Caco-2 (cell line): ENCODE measurements at places on chromosomes 6 and 20. TPM values are rescaled to one million over a fixed set of nuclear protein-coding genes. Genes with fewer than 3 reads are reported as not detected.

Gene DEF6
- 5.6 and 5.7 TPM in 2 replicates for total RNA-seq

DNA sequence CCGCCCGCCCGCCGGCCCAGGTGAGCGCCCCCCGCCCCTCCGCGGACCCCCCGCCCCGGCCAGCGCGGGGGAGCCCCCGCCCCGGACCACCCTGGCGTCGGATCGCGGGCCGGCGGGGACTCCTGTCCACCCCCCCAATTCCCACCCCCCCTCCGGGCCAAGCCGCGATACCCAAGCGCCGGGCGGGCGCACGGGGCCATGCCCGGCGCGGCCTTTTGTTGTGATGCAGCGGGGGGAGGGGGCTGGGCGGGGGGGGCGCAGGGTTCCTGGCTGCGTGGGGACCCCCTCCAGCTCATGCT is 245 bp downstream of the SRC start:
- H3K4me1 ChIP-seq: peaks cover 50% of the 10 kb centered on the region
- H3K4me3 ChIP-seq: no peak overlapping the region
- no peak overlapping the region for H3K27ac ChIP-seq
- H3K36me3 ChIP-seq: peaks cover 9% of the 10 kb centered on the region
- H3K27me3 ChIP-seq: no peaks in the 10 kb centered on the region
- DNase-seq: no peak

DNA sequence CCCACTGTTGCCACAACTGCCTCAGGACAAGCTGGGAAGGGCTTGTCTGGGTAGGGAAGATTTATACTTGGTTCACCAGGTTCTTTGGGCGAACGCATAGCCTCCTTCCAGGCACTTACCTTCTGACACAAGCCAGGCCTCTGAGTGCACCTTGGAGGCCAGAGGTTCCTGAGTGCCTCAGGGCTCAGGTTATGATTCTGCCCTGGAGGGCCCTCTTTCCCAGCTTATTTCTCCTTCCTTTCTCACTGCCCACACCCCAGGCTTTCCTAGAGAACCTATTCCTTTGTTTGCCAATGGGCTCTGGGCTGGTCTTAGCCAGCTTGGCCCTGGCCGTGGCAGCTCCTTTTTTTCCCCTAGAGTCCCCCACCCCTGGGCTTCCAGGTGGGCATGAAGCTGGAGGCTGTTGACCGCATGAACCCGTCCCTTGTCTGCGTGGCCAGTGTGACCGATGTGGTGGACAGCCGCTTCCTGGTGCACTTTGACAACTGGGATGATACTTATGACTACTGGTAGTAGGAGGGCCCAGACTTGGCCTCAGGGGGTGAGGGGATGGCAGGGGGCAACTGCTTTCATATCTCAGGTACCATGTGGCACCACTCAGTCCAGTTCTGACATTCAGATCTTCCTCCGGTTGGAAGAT is 25.0 kb downstream of the L3MBTL1 start:
- peaks cover 13% of the 10 kb centered on the region; the same call in 1 of the 2 replicates for H3K4me1 ChIP-seq
- DNase-seq: no peak
- no peak overlapping the region for H3K4me3 ChIP-seq
- no peak overlapping the region for H3K27ac ChIP-seq

DNA sequence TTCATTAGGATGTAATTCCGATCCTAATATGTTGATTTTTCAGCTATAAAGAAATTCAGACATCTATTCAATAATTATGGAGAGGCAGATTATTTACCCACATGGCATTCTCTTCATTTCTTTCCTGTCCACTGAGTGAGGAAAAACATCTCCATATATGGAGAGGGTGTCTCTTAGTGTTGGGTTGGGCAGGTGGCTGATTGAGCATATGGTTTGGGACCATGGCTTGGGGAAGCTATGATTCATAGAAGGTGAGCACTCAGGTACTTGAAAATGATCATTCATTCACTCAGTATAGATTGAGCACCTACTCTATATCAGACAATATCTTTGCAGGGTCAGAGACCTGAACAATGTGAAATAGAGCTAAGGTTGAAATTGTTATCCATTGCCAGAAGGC is 41.3 kb upstream of the IL20RA start:
- no peaks in the 10 kb centered on the region for H3K4me1 ChIP-seq
- no peaks in the 10 kb centered on the region for H3K36me3 ChIP-seq
- no peak for DNase-seq
- H3K27ac ChIP-seq: no peak overlapping the region
- H3K27me3 ChIP-seq: no peaks in the 10 kb centered on the region

DNA sequence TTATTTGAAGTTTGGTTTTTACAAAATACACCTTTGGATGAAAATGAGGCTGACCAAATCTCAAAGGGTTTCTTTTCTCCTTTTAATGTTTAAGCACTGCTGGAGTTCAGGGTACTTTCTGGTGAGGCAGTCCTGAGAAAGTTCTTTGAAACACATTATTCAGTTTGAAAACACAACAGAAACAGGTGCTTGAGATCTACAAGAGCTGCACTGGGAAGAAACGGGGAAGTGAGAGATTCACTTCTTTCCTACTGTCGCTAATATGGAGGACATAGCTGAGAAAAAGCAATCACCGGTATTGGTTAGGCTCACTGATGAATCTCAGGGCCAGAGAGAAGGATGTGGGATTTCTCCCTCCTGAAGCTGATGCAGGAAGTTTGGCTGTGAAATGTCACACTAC is 22.9 kb upstream of the TMEM170B start:
- no peaks in the 10 kb centered on the region for H3K27me3 ChIP-seq
- DNase-seq: no peak
- H3K36me3 ChIP-seq: no peaks in the 10 kb centered on the region
- no peaks in the 10 kb centered on the region for H3K4me1 ChIP-seq

Gene PLTP
- 39.6 and 42.6 TPM in 2 replicates for total RNA-seq

DNA sequence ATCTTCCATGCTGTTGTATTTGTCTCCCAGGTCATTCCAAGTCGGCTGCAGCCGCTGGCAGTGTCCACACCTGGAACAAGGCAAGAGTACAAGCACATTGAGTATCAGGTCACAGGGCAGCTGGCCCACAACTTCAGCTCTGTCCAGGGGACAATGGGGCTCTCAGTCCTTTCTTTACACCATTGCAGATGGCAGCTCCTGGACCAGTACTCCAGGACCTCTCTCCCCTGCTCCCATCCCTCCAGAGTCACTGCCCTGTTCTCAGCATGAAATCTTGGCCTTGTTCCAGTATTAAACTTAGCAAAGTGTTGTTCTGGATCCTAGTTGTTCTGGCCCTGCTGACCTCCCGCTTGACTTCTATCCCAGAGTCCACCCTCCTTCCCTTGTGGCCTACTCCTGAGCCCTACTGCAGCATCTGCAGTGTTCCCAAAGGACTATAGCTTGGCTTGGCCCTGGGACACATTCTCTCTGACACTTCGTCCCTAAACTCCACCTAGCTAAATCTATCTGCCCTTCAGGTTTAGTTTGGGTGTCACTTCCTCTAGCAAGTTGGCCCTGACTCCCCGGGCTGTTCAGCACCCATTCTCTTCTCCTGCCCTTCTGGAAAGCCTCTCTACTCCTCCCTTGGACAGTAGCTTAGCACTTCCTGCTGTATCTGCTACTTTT is 5.8 kb downstream of the TXNDC5 start:
- H3K27ac ChIP-seq: no peak overlapping the region
- H3K36me3 ChIP-seq: 0 out of 2 replicates have a peak, but pooled peaks cover 1% of the 10 kb centered on the region
- no peaks in the 10 kb centered on the region for H3K27me3 ChIP-seq
- no peak overlapping the region for H3K4me3 ChIP-seq
- no peak for DNase-seq

- H3K4me1 ChIP-seq: no peaks in the 10 kb centered on the region
- no peak overlapping the region for H3K27ac ChIP-seq
- no peaks in the 10 kb centered on the region for H3K36me3 ChIP-seq
- no peak overlapping the region for H3K4me3 ChIP-seq
- DNase-seq: no peak
- no peaks in the 10 kb centered on the region for H3K27me3 ChIP-seq
These were observed 32.5 kb upstream of the TMEM244 start for GRCh38 chr6:129893640-129894039.

GRCh38 chr20:9374480-9374879 is 139.9 kb upstream of the LAMP5 start:
- no peak overlapping the region for H3K4me3 ChIP-seq
- H3K36me3 ChIP-seq: no peaks in the 10 kb centered on the region
- no peak for DNase-seq

Gene IRF4
- total RNA-seq: not detected in 2 replicates

DNA sequence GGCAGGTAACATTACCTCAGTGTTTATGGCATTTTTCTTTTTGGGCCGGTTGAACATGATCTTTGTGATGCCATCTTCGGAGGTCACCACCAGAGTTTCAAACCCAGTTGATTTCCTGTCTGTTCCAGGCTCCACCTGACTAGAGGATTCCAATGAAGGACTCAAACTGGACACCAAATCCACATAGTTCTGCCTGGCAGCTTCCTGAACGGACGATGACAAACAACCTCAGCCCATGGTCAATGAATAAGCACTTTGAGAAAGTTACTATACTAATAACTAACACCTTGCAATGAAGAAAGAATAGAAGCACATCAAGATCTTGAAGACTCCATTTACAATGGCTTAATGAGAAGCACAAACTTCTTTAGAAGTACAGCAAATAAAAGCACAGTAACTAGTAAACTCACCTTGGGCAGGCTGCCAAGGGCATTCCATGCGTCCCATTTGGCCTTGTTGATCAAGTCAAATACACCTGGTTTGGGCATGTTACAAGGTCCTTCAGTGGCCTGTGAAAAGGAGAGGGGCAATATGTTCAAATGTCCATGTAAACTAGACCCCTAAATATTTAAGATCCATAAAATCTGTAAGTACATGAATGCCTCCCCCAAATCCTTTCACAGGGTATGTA is 4.9 kb downstream of the ECI2 start:
- DNase-seq: no peak
- H3K4me3 ChIP-seq: no peak overlapping the region
- H3K36me3 ChIP-seq: peaks cover 1% of the 10 kb centered on the region; the same call in 1 of the 2 replicates
- no peaks in the 10 kb centered on the region for H3K27me3 ChIP-seq
- peaks cover 24% of the 10 kb centered on the region for H3K4me1 ChIP-seq

- H3K4me1 ChIP-seq: peaks cover 28% of the 10 kb centered on the region
- peak; percentile 45 for DNase-seq
These were observed 48.7 kb upstream of the BMP2 start for GRCh38 chr20:6718662-6719368.

DNA sequence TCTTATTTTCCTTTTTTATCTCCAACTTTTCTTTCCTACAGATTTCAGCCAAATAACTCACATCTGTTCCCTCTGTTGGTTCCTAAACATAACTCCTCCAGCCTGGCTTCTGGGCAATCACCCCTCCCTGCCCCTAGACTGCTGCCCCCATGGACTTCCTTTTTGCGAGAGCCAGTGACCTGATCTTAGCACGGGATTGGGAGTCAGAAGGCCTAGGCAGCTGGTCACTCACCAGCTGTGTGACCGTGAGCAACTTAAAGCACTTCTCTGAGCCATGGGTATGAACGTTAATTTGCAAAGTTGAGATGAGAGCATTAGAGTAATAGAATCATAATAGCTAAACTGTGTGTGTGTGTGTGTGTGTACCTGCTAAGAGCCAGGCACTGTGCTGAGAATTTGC is 4.5 kb upstream of the MMP9 start:
- no peak for DNase-seq
- no peaks in the 10 kb centered on the region for H3K36me3 ChIP-seq
- H3K4me3 ChIP-seq: no peak overlapping the region
- no peaks in the 10 kb centered on the region for H3K27me3 ChIP-seq
- H3K4me1 ChIP-seq: no peaks in the 10 kb centered on the region

GRCh38 chr6:168177103-168177891 is 98.3 kb upstream of the FRMD1 start:
- no peaks in the 10 kb centered on the region for H3K36me3 ChIP-seq
- no peak overlapping the region for H3K4me3 ChIP-seq
- H3K27me3 ChIP-seq: no peaks in the 10 kb centered on the region
- DNase-seq: peak; percentile 8
- peaks cover 5% of the 10 kb centered on the region; the same call in 1 of the 2 replicates for H3K4me1 ChIP-seq

Gene CTAGE9
- not detected in 2 replicates for total RNA-seq

GRCh38 chr6:150729188-150729748 is 129.6 kb downstream of the PLEKHG1 start:
- no peak overlapping the region for H3K4me3 ChIP-seq
- DNase-seq: no peak
- H3K36me3 ChIP-seq: no peaks in the 10 kb centered on the region
- no peaks in the 10 kb centered on the region for H3K27me3 ChIP-seq

GRCh38 chr6:7152462-7152861 is 44.7 kb downstream of the RREB1 start:
- no peak for DNase-seq
- no peaks in the 10 kb centered on the region for H3K36me3 ChIP-seq
- peaks cover 25% of the 10 kb centered on the region for H3K4me1 ChIP-seq
- no peak overlapping the region for H3K4me3 ChIP-seq

DNA sequence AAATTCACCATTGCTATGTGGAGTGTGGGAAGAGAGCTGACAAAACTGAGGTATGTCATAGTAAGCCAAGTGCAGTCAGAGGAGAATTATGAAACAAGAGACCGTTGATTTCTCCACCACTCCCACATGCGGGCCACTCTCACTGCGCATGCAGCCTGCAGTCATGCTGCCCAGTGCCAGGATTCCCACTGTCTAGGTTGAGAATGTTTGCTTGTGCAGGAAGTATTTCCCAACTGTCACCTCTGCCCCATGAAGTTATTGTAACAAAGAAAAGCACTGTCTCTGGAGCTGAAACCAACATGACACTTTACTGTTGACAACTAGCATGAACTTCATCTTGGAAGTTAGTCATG is 18.7 kb upstream of the SFT2D1 start:
- H3K36me3 ChIP-seq: no peaks in the 10 kb centered on the region; the same call in none of the 2 replicates
- no peak overlapping the region for H3K4me3 ChIP-seq
- no peak overlapping the region for H3K27ac ChIP-seq
- H3K27me3 ChIP-seq: no peaks in the 10 kb centered on the region
- DNase-seq: peak; percentile 15

DNA sequence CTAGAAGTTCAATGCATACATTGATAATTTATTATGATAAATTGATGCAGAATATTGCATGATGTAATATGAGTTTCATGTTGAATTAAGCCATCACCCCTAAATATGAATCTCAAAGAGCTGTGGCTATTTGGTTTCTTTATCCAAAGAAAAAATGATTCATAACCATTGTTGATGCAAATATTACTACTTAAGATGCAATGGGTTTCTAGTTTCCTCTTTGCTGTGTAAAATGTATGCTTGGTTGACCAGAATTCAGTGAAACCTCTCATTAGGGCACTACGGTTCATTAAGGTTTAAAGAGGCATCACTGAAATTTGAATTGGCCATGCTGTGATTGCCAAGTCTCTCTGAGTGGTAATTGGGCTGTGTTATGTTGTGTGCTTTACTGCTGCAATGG is 492.5 kb upstream of the FLRT3 start:
- no peaks in the 10 kb centered on the region for H3K4me1 ChIP-seq
- no peak overlapping the region for H3K27ac ChIP-seq
- no peaks in the 10 kb centered on the region for H3K36me3 ChIP-seq
- no peak for DNase-seq

DNA sequence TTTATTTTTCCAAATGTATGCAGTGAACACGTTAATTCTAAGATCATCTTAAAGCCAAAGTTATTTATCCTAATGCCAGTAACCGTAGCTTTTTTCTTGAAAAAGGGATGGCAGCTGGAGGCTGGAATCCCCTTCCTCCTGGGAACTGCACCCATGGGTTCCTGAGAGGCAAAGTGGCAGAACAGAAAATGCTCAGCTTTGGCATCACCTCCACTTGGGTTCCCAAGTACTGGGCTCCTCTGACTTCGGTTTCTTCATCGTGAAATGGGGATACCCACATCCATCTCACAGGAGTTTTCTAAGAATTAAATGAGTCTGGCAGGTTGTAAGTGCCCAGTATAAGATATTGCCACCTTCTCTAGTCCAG is 6.2 kb upstream of the DDX43 start:
- H3K4me1 ChIP-seq: no peaks in the 10 kb centered on the region
- H3K4me3 ChIP-seq: peak overlapping the region; percentile 63
- H3K27ac ChIP-seq: peak overlapping the region; percentile 90
- H3K36me3 ChIP-seq: no peaks in the 10 kb centered on the region
- H3K27me3 ChIP-seq: no peaks in the 10 kb centered on the region

- H3K4me3 ChIP-seq: no peak overlapping the region
- peak overlapping the region; percentile 13 for H3K27ac ChIP-seq
- peak; percentile 77 for DNase-seq
- no peaks in the 10 kb centered on the region for H3K4me1 ChIP-seq
These were observed 69.1 kb upstream of the PBOV1 start for GRCh38 chr6:138287144-138287955.
